Suppressor macrophage treated with lipopolysaccharide for 1 hour (primary cell): ENCODE measurements at places on chromosomes 2 and 18.

DNA sequence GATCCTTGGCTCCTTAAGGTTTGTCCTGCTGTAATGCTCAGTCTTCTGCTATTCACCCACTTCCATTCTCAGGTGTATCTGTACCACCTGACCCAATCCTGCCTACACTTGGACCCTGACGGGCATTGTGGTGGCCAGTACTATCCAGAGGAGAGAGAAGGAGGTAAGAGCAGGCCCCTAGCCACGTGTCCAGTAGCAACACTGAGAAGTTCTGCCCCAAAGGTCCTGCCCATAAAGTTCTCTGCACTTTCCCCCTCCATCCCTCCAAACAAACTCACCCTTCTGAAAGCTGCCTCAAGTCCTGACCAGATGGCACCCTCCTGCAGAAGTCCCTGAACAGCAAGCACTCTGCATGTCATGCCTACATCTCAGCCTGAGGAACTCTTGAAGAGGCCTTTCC, 18.3 kb downstream of the TTC32 start:
- DNase-seq, result no peak

GRCh38 chr2:241069821-241070281, 32.2 kb downstream of the MTERF4 start:
- no peak for DNase-seq

- no peak for DNase-seq
Measured at GRCh38 chr2:55567298-55567697, 47.8 kb downstream of the CFAP36 start.

GRCh38 chr2:62196278-62196901, 475 bp downstream of the B3GNT2 start:
- peak; percentile 64 for DNase-seq

GRCh38 chr18:11849841-11850634, 1.2 kb upstream of the CHMP1B start:
- DNase-seq, result peak; percentile 48

DNA sequence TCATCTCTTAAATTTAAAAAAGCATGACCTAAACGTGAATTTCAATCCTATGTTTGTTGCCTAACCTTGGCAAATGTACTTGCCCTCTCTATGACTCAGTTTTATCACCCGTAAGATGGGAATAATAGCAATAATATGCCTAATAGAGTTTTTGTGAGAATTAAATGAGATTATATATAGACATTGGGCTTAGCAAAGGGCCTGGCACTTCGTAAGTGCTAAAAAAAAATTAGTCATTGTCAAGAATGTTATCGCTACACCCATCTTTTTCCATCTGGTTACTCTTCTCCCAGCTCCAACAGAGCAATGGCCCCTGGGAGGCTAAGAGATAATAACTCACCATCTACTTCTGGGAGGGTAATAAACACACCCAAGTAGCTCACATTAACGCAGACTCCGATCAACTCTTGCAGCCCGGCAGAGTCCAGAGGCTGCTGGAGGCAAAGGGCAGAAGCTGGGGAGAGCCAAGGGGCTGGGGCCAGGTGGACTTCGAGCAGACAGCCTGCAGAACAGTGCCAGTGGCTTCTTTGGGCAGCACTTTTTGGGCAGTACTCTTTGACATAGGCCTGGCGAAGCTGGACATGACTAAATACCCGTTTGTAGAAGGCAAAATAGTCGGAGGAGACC, 63.9 kb upstream of the STPG4 start:
- DNase-seq, result no peak

- peak; percentile 91 for DNase-seq
Measured at GRCh38 chr2:190649035-190649797, at the start of gene NAB1. TSS of gene NAB1 (plus strand) at chr2:190649083. CDS start at chr2:190659177, 10,094 bp downstream.

- peak; percentile 49 for DNase-seq
Measured at GRCh38 chr2:187475499-187476248, 27.6 kb upstream of the CALCRL start.

- no peak for DNase-seq
Measured at GRCh38 chr18:52678034-52678433, 338.0 kb downstream of the DCC start.

DNA sequence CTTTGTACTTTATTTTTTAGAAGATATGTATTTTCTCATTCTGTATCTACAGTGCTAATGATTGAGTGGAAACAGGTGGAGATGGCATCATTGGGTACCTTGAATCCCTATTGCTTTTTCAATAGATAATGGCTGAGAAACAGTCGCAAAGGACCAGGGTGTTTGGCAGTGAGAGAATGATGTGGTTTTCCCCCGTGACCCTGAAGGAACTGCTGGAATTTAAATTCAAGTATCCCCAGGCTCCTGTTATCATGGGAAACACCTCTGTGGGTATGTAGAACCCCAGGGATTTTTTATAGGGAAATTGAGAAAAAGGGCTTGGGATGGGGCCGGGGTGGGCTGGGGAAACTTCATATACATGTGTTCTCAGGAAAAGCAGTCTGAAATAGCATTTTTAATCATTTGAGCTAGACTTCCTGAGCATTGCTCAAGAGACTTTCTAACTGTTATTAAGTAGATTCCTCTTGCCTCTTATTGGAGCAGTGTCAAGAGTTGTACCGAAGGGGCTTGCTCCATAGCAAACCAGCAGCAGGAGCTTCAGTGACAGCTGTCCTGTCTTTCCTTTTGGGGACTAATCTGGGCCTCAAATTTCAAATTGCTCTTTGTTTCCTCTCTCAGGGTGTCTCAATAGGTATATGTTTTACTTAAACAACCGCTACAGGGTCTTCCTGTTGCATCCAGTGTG, 18.9 kb downstream of the AOX1 start:
- DNase-seq, result no peak

DNA sequence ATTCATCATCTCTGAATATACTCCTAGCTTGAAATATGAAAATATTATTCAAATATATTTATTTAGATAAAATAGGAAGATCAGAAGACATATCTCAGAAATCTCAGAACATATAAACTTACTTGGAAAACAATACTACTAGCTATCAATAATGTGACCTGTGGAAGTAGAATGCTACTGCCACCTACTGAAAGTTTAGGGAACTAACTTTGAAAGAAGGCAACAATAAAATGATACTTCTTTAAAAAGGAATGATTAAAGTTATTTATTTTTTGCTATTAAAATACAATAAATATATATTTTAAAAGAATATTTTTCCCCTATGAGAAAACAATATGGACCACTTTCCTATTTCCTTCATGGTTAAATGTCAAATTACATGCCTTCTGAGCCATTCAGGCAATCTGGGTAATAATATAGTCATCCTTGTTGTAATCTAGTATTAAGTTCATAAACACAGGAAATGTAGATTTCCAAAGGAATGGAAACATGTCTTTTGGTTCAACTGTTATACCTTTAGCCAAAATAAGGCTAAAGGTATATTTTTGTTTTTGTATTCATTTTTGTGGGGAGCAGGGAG, 26.0 kb downstream of the ACADL start:
- peak; percentile 26 for DNase-seq

DNA sequence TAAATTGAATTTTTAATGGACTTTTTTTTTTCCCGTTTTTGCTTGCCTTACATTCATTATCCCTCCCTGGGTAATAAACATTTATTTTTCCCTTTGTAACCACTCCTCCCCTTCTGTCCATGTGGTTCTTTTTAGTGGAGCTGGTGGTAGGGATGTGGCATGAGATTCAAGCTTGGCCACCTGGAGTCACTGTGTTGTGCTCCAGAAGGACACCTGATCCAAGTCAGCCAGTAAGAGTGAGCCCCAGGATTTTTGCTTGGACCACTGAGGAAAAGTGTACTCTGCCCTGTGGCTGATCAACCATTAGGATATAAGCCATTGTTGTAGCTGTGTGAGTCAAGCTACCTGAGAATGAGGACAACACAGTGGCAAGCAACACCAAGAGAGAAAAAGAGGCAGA, 11.1 kb upstream of the ACTR3 start:
- DNase-seq, result no peak

GRCh38 chr18:32439241-32439640, 31.4 kb downstream of the GAREM1 start:
- DNase-seq, result no peak

GRCh38 chr2:104052356-104052755, 801.6 kb upstream of the POU3F3 start:
- no peak for DNase-seq

DNA sequence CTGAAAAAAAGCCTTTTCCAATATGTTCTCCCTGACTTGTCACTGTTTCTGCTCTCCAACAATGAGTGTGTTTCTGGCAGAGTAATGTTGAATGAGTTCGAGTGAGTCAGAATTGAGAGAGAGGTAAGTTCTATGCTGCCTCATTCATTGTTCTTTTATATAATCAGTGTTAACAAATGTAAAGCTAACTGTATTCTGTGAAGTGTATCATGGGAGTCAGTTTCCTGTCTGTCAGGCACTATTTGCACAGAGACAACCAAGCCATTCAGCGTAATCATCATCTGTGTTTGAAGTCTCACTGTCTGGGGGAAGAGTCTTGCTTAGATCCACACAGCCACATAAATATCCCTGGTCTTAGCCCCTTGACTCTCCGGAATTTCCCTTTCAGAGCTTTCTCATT, 22.0 kb upstream of the UPP2 start:
- DNase-seq, result no peak

- DNase-seq, result no peak
Measured at GRCh38 chr2:207161247-207162123, 4.3 kb downstream of the KLF7 start.

- DNase-seq, result no peak
Measured at GRCh38 chr18:34222307-34223163, 2.2 kb downstream of the NOL4 start.

GRCh38 chr2:200705305-200706041, 106.2 kb upstream of the BZW1 start:
- DNase-seq, result no peak

DNA sequence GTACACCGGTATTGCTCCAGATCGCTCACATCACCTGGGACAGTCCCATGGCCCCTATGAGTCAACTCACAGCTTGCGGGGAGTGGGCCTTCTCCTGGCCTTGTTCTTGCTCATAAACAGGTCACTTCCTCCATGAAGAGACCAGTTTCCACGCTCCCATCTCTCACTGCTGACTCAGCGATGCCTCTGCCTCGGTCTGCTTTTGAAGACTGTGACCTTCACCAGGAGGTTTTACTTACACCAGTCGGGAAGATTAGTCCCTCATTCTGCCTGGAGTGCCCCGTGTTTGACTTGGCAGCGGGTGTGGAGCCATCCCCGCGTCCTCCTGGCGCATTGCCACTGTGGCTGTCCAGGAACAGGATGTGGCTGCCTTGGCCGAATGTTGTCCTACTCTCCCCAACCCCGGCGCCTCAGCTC, 159.8 kb downstream of the RHBDD1 start:
- peak; percentile 2 for DNase-seq

DNA sequence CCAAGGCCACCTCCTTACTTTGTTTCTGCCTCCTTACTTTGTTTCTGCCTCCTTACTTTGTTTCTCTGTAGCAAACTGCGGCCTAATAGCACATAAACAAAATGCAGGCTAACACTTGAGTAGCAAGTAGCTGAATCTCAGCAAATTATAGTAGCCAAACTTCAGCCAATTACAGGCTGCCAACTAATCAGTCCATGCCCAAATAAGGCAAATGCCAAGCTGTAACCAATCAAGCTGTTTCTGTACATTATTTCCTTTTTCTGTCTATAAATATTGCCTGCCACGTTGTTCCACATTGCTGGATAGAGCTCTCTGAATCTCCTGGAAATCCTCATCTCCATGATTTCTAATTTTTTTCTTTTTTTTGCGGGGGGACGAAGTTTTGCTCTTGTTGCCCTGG, 28.7 kb upstream of the FRZB start:
- DNase-seq, result no peak

DNA sequence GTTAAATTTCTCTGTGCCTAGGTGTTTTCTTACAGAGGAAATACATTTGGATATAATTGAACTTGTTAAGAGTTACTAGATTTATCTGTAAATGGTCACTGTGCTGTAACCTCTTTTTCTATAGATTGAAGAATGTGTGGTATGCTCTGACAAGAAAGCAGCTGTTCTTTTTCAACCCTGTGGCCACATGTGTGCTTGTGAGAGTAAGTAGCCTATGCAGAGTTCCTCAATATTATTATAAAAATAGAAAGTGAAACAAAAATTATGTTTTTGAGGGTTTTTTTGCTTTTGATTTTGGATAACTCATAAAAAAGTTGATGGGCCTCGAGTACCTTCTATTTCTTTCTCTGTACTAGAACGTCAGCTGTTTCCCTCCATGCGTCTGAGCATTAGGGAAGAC, 112.4 kb downstream of the MIB1 start:
- peak; percentile 31 for DNase-seq

GRCh38 chr18:37575646-37576045, 10.0 kb upstream of the CELF4 start:
- DNase-seq, result no peak

DNA sequence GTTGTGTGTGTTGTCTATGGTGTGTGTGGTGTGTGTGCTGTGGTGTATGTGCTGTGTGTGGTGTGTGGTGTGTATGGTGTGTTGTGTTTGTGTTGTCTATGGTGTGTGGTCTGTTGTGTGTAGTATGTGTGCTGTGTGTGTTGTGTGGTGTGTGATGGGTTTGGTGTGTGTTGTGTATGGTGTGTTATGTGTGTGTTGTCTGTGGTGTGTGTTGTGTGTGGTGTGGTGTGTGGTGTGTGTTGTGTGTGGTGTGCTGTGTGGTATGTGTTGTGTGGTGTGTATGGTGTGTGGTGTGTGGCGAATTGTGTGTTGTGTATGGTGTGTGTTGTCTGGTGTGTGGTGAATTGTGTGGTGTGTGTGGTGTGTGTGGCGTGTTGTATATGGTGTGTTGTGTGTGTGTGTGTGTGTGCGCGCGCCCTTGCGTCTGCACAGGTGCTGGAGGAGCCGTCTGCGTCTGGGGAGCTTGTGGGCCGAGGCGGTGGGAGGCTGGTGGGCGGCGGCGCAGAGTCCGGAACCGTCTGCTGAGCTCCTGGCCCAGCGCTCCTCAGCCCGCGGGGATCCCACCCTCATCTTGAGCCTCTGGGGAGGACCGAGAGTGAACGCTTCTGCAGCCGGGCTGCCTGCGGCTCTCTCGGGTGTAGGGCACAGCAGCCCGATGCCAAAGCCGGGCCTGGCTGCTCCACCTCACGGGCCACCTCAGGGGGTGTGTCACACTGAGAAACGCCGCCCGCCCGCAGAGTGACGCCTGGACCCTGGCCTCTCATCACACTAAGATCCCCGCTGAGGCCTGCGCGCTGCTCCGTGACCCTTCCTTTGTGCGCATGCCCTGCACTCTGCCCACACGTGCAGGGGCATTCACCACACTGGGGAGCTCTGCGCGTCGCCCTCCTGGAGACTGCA, 8.8 kb upstream of the ADI1 start:
- DNase-seq, result no peak

GRCh38 chr2:24538720-24539119, 47.7 kb downstream of the NCOA1 start:
- DNase-seq, result peak; percentile 48

DNA sequence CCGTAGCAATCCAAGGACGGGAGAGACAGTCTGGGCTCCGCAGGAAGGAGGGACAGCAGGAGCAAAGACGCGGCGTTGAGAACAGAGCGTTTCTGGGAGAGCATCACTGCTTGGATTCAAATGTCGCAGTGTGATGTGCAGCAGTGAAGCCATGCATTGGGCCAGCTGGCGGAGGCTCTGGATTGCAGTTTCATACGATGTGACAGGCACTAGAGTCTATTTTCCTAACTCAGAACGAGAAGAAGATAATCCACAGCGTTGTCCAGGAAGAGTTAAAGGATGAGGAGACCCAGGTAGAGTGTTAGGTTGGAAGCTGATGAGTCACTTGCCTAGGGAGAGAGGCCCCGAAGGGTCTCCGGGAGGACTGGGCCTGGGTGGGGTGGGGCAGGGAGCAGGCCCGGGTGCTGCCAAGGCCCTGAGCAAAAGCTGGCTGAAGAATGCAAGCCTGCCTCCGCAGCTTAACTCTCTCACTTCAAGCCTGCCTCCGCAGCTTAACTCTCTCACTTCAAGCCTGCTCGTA, 17.7 kb upstream of the SEMA4C start:
- DNase-seq, result no peak

- no peak for DNase-seq
Measured at GRCh38 chr18:77366720-77367641, 117.3 kb downstream of the GALR1 start.

- DNase-seq, result peak; percentile 67
Measured at GRCh38 chr2:37629529-37629928, 41.9 kb downstream of the CDC42EP3 start.
